ENCODE measurements at places on chromosomes 1 and 21. TPM values are rescaled to one million over a fixed set of nuclear protein-coding genes. Genes with fewer than 3 reads are reported as not detected.

- DNase-seq: no peak
Observed at GRCh38 chr1:159828581-159829272, 2.1 kb downstream of the SLAMF8 start.

- DNase-seq: no peak
Observed at GRCh38 chr1:3679098-3679555, 26.8 kb downstream of the TP73 start.

GRCh38 chr1:61124696-61125095 lies 42.3 kb downstream of the NFIA start:
- no peak for DNase-seq

GRCh38 chr1:24711329-24711728 lies 33.9 kb upstream of the CLIC4 start:
- no peak for DNase-seq

The HMGCS2 gene
- total RNA-seq: not detected
